ENCODE measurements at places on chromosomes 6 and 20. TPM values are rescaled to one million over a fixed set of nuclear protein-coding genes. Genes with fewer than 3 reads are reported as not detected.
A peak's percentile ranks its signal among the peaks of the same experiment; 100 is the strongest.

DNA sequence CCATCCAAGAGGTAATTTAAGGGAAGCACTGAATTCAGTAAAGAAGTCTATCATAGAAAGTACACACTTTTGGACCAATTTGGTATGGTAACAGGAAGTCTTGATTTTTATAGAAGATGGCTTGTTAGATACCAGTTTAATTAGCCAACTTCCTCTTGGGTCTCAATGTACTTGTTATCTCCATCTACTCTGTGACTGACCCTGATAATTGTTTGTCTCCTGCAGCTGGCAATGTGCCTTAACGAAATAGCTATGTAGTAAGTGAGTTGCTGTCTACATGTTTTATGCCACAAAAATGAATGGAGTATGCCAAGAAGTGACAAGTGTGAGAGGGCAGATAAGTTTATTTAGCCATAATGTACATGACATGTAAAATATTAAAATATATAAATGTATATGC lies 410.5 kb upstream of the MAN1A1 start:
- no peak for DNase-seq
- H3K27ac ChIP-seq = no peak overlapping the region
- no peaks in the 10 kb centered on the region for H3K36me3 ChIP-seq

- no peaks in the 10 kb centered on the region for H3K36me3 ChIP-seq
- H3K27me3 ChIP-seq = no peaks in the 10 kb centered on the region
- H3K27ac ChIP-seq = no peak overlapping the region
- H3K4me3 ChIP-seq = no peak overlapping the region
- DNase-seq = no peak
These were observed 20.5 kb downstream of the BPIFA2 start for GRCh38 chr20:33188421-33188820.

- no peak for DNase-seq
- H3K4me3 ChIP-seq = no peak overlapping the region
- H3K27ac ChIP-seq = no peak overlapping the region
- no peaks in the 10 kb centered on the region for H3K27me3 ChIP-seq
- no peaks in the 10 kb centered on the region for H3K36me3 ChIP-seq
These were observed 140.4 kb downstream of the SAMD5 start for GRCh38 chr6:147648916-147649315.

DNA sequence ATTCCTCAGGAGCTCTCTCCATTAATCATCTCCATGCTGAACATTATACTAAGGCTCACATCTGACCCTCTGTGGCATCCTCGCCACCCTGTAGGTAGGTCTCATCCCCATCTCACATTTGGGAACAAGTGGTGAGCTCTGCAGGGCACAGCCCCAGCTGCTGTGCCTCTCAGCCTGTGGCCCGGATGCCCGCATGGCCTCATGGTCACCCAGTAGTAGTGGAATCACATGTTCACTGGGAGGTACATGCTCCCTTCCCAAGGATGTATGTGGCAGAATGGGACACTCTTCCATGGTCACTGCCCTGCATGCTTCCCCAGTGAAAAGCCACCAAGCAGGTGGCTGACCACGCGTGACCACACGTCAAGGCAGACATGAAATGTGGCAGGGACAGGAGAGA lies 26.3 kb upstream of the APMAP start:
- no peaks in the 10 kb centered on the region for H3K36me3 ChIP-seq
- no peak overlapping the region for H3K4me3 ChIP-seq
- no peak for DNase-seq
- no peaks in the 10 kb centered on the region for H3K27me3 ChIP-seq

DNA sequence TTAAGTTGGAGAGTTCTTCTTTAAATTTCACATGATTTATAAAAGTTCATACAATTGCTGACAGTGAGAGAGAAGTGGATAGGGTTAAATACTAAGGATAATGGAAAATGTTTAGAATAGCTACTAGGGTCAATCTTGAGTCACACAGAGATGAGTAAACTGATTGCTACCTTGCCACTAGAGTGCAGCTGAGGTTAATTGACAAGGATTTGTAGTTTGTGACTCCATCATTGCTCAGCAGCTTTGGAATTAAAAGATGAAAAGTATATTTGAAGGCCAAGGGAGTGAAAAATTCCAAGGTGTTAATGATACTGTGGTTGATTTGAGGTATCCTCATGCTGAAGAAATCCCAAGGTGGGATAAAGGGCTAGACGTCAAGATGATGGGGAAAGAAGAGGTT lies 524.0 kb downstream of the UTRN start:
- H3K4me3 ChIP-seq = no peak overlapping the region
- no peaks in the 10 kb centered on the region for H3K27me3 ChIP-seq
- no peak for DNase-seq
- no peaks in the 10 kb centered on the region for H3K4me1 ChIP-seq

DNA sequence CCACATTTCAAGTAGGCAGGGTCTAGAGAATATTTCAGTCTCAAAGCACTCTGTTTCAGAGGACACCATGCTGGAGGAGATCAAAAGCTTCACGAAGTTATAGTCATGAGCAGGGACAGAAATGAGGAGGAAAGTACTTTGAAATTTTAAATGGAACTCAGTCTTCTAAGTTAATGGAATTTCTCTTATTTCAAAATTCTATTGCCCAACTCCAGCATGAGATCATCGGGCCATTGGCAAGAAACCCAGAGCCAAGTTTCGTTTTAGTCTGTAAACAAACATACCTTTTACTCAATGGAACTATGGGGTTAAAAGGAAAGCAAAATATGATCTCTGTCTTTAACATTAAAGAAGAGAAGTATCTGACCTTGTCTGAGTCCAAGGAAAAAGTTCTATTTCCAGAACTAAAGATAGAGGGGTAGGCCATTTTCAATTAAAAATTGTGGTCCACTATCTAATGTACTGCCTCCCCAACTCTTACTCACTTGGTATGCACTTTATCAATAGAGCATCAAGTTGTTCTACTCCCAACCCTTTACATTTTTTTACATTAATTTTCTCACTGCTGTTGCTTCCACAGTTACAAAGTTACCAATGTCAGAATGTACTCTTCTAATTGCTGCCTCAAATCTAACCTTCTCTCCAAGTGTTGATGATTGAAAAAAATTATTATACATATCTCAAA lies 235.3 kb upstream of the NRSN1 start:
- no peaks in the 10 kb centered on the region for H3K27me3 ChIP-seq
- no peak overlapping the region for H3K27ac ChIP-seq
- H3K4me1 ChIP-seq = no peaks in the 10 kb centered on the region
- DNase-seq = no peak
- no peak overlapping the region for H3K4me3 ChIP-seq

- H3K4me1 ChIP-seq = no peaks in the 10 kb centered on the region
- H3K27ac ChIP-seq = no peak overlapping the region
- no peaks in the 10 kb centered on the region for H3K27me3 ChIP-seq
These were observed 26.8 kb upstream of the PREP start for GRCh38 chr6:105429676-105430075.

GRCh38 chr6:153087436-153087835 lies 43.6 kb downstream of the RGS17 start:
- H3K27me3 ChIP-seq = no peaks in the 10 kb centered on the region
- H3K27ac ChIP-seq = no peak overlapping the region
- no peaks in the 10 kb centered on the region for H3K36me3 ChIP-seq
- no peaks in the 10 kb centered on the region for H3K4me1 ChIP-seq

GRCh38 chr6:45724511-45724910 lies 291.1 kb downstream of the CLIC5 start:
- DNase-seq = peak; percentile 53
- H3K27ac ChIP-seq = no peak overlapping the region
- H3K4me1 ChIP-seq = no peaks in the 10 kb centered on the region

DNA sequence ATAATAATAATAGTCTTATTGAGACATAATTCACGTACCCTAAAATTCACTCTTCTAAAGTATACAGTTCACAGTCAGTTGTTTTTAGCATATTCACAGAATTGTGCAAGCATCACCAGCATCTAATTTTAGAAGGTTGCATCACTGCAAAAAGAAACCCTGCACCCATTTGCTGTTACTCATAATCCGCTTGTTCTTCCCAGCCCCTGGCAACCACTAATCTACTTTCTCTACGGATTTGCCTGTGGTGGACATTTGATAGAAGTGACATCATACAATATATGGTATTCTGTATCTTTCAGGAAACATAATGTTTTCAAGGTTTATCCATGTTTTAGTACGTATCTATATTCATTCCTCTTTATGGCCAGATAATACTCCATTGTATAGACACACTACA lies 41.5 kb upstream of the FAM184A start:
- H3K27ac ChIP-seq = no peak overlapping the region
- H3K4me3 ChIP-seq = no peak overlapping the region
- DNase-seq = no peak
- no peaks in the 10 kb centered on the region for H3K4me1 ChIP-seq

DNA sequence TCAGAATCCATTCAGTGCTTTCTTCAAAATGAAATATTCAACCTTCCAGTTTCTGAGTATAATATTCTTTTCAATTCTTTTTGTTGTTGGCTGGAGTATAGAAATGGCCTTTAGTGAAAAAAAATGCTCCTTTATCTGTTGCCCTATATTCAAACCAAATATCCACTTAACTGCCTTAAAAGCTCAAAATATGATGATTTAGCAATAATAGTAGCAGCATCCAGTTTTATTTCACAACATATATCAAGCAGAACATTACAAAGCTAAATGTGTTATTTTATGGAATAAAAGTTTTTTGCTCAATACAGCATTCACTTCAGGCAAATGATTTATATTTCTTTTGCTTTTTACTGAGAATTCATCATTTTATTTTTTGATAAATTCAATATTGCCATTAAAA lies 322.4 kb upstream of the EYS start:
- H3K4me3 ChIP-seq = no peak overlapping the region
- H3K27ac ChIP-seq = no peak overlapping the region
- H3K4me1 ChIP-seq = no peaks in the 10 kb centered on the region
- DNase-seq = no peak

DNA sequence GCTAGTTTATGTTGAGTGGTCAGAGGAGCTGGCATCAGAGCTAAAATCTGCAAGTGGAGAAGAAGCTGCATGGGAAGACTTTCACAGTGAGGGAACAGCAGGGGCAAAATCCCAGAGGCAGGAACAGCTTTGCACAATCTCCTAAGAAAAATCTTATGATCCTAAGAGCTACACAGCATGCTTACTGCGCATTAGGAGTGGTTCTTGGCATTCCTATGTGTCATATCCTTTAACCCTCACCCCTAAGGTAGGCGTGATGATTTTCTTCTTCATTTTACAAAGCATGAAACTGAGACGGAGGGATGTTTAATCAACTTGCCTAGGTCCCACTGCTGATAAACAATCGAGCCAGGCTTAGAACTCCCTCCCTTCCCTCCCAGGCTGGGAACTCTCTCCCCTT lies 313.6 kb upstream of the SULF2 start:
- no peaks in the 10 kb centered on the region for H3K27me3 ChIP-seq
- H3K27ac ChIP-seq = no peak overlapping the region
- H3K4me1 ChIP-seq = no peaks in the 10 kb centered on the region

- H3K27ac ChIP-seq = no peak overlapping the region
- no peak overlapping the region for H3K4me3 ChIP-seq
- no peak for DNase-seq
These were observed 8.6 kb downstream of the CDC40 start for GRCh38 chr6:110188791-110189190.

GRCh38 chr20:43022081-43022480 lies 167.6 kb downstream of the PTPRT start:
- DNase-seq = no peak
- no peak overlapping the region for H3K27ac ChIP-seq
- no peaks in the 10 kb centered on the region for H3K27me3 ChIP-seq
- H3K4me3 ChIP-seq = no peak overlapping the region
- no peaks in the 10 kb centered on the region for H3K36me3 ChIP-seq

DNA sequence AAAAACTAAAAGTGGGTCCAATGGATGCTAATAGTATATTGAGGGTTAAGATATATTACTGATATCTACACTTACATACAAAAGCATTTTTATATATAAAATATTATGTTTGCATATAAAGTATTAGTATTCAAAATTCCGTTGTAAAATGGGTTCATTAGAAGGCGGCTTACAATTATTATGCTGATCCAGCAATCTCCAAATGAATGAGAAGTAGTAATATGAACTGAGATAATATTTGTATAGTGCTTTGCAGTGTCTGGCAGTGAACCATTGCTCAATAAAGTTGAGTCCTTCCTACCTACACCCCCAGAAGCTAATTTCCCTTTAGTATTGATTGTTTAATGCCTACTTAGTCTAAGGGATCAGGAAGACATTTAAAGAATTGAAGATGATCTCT lies 146.2 kb downstream of the UST start:
- H3K27ac ChIP-seq = no peak overlapping the region
- DNase-seq = no peak
- no peaks in the 10 kb centered on the region for H3K27me3 ChIP-seq
- no peaks in the 10 kb centered on the region for H3K36me3 ChIP-seq
- H3K4me1 ChIP-seq = no peaks in the 10 kb centered on the region

DNA sequence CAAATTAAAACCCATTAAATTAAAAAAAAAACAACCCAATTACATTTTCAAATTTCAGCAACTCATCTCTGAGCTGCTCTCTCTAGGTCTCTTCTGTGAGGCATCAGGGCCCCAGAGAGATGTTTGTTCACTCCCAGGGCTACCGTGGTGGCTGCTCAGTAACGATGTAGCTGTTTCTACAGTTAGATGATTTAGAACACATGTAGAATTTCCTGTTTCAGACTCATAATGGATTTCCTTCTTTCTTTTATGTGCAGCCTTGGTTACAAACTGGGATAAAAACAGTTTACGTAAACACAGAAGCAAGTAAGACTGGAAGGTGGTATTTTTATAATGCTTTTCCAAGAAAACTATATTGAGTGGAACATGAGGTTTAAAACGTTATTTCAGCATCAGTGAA lies 116.1 kb upstream of the CCN2 start:
- no peaks in the 10 kb centered on the region for H3K36me3 ChIP-seq
- no peaks in the 10 kb centered on the region for H3K27me3 ChIP-seq
- H3K4me1 ChIP-seq = no peaks in the 10 kb centered on the region

DNA sequence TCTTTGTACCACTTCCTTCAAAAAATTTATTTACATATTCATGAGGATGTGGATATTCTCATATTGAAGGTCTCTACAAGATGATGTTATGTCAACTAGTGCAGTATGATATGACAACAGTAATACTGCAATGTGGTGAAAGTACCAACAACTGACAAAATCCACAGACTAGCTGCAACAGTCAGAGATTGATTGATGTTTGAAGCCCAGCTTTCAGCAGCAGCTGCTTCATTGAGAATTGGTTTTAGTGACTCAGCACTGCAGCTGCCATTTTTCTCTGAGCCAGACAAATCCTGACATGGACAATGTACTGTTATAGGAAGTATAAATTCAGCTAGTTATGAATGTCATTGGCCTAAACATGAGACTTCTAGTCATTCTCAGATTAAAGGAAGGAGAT lies 53.8 kb downstream of the PKIB start:
- no peaks in the 10 kb centered on the region for H3K4me1 ChIP-seq
- no peak overlapping the region for H3K4me3 ChIP-seq
- no peaks in the 10 kb centered on the region for H3K36me3 ChIP-seq
- DNase-seq = no peak

- no peaks in the 10 kb centered on the region for H3K36me3 ChIP-seq
- DNase-seq = no peak
- H3K27me3 ChIP-seq = no peaks in the 10 kb centered on the region
These were observed 59.2 kb upstream of the ADGRB3 start for GRCh38 chr6:68575765-68576439.

Gene MED20
- 9.8 TPM for total RNA-seq

Gene STMN3
- 17.7 TPM for total RNA-seq

Gene BMP2
- total RNA-seq = 14.7 TPM

Gene CRIP3
- 2.1 TPM for total RNA-seq

Gene DDR1
- total RNA-seq = 72.1 TPM

Gene EGFL8
- total RNA-seq = 10.2 TPM

Gene DSN1
- 6.9 TPM for total RNA-seq

Gene PHACTR1
- 4.6 TPM for total RNA-seq

Gene SLC22A2
- not detected for total RNA-seq

Gene RSPH4A
- 0.80 TPM for total RNA-seq

Gene PBOV1
- total RNA-seq = not detected

Gene CLPSL2
- 2.3 TPM for total RNA-seq

Gene HRH3
- total RNA-seq = not detected

Gene TTK
- 0.66 TPM for total RNA-seq
